ENCODE measurements at places on chromosomes 16 and 17.

- DNase-seq = peak; percentile 46
Observed at GRCh38 chr16:72149676-72150464, 22.1 kb downstream of the PMFBP1 start.

- DNase-seq = no peak
Observed at GRCh38 chr17:83198366-83199341, 119.2 kb downstream of the METRNL start.

DNA sequence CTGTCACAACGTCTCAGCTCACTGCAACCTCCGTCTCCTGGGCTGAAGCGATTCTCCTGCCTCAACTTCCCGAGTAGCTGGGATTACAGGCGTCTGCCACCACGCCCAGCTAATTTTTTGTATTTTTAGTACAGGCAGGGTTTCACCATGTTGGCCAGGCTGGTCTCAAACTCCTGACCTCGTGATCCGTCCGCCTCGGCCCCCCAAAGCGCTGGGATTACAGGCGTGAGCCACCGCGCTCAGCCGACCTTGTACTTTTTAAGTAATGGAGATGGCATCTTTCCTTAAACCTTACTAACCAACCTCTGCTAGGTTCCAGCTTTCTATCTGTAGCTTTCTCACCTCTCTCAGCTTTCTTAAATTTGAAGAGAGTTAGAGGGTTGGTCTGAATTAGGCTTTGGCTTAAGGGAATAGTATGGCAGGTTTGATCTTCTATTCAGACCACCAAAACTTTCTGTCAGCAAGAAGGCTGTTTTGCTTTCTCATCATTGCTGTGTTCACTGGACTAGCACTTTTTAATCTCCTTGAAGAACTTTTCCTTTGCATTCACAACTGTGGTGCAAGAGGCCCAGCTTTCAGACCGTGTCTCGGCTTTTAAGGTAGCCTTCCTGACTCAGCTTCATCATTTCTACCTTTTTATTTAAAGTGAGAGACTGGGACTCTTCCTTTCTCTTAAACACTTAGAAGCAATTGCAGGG is 28.0 kb downstream of the YWHAE start:
- no peak for DNase-seq

- DNase-seq = no peak
Observed at GRCh38 chr17:62688398-62689160, 61.1 kb downstream of the MRC2 start.

DNA sequence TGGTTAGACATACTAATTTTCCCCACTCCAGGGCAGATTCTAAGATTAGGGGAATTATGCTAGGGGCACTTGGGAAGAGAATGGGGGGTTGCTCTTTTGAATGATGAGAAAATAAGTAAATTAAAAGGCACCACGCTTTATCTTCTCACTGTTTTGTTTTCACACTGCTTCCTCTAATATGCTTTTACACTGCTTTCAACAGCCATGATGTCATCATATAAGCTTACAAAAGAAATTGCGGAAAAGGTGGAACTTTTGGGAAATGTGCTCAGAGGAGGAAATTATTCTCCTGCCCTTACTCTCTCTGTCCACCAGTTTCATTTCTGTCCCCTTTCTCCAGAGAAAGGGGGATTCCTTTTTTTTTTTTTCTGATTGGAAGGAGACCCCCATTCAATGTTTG is 308.2 kb downstream of the TOX3 start:
- DNase-seq = no peak

- DNase-seq = peak; percentile 45
Observed at GRCh38 chr17:63445954-63446752, at the start of gene CYB561. Gene CYB561, minus strand, starts transcription at chr17:63446306. Its CDS starts 8,759 bp downstream, at chr17:63437547.

DNA sequence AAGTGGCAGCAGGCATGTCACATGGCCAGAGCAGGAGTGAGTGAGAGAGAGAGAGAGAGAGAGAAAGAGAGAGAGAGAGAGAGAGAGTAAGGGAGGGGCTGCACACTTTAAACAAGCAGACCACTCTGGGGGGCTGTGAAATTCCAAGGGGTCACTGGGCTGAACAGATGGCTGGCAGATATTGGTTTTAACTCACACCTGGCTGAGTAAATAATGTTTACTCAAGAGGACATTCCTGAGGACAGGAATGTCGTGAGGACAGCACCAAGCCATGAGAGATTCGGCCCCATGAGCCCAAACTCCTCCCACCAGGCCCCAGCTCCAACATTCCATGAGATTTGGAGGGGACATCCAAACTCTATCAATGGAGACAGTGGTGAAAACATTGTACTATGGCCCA is 269.7 kb downstream of the CBLN1 start:
- no peak for DNase-seq

GRCh38 chr17:76408037-76408849 is 23.8 kb downstream of the SPHK1 start:
- DNase-seq = no peak

DNA sequence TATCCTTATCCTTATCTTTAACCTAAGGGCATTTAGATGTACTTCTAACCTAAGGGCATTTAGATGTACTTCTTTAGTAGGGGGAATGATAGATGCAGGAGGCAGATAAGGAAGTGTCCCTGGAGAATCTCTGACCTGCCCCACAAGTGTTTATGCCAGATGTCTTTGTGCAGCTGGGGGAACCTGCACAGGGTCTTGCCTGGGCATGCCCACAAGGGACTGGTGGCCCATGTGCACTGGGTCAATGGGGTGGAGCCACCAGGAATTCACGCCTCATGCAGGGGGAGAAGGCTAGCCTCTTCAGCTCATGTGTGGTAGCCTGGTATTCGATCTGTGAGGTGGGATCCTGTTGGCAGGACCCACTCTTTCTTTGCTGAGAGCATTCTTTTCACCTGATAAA is 38.0 kb downstream of the CA10 start:
- no peak for DNase-seq

DNA sequence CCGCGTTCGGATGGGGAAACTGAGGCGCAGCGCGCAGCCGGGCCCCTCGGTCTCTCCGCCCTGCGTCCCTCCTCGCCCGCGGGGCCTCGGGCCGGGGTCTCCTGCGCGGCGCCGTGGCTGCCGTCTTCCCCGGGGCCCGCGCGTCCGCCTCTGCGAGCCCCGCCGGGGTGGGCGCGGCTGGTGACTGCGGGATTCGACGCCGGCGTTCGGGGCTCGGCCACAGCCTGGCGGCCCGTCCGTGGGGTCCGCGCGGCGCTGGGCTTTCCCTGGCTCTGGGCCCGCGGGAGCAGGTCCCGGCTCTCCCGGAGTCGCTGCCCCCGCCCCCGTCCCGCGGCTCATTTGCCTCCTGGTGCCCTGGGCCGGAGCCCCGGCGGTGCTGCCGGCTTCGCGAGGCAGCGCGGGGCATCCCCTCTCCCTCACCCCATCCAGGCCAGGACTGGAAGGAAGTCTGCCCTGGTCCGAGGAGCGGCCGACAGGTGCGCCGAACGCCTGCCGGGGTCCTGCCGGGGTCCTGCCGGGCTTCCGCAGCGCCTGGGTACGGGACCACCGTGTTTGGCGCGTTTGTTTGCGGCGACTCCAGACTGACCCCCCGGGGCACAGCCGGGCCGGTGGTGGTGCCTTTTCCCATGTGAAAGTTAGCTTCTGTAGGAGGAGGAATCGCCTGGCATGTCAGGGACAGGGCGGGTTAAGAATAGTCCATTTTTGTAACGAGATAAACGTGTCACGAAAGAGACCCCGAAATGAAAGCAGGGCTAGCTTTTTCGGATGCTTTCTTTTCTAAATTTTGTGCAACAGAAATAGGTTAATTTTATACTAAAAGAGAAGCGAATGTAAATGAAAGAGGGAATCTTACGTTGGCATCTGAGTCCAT is 671 bp downstream of the CHMP6 start:
- no peak for DNase-seq

- DNase-seq = no peak
Observed at GRCh38 chr17:66445229-66445628, 142.8 kb downstream of the PRKCA start.

GRCh38 chr17:67577429-67578141 is 140.2 kb upstream of the NOL11 start:
- no peak for DNase-seq

GRCh38 chr17:59423137-59423724 is 91.8 kb downstream of the YPEL2 start:
- DNase-seq = no peak

- DNase-seq = peak; percentile 57
Observed at GRCh38 chr17:32494621-32495358, 8.0 kb downstream of the CDK5R1 start.

DNA sequence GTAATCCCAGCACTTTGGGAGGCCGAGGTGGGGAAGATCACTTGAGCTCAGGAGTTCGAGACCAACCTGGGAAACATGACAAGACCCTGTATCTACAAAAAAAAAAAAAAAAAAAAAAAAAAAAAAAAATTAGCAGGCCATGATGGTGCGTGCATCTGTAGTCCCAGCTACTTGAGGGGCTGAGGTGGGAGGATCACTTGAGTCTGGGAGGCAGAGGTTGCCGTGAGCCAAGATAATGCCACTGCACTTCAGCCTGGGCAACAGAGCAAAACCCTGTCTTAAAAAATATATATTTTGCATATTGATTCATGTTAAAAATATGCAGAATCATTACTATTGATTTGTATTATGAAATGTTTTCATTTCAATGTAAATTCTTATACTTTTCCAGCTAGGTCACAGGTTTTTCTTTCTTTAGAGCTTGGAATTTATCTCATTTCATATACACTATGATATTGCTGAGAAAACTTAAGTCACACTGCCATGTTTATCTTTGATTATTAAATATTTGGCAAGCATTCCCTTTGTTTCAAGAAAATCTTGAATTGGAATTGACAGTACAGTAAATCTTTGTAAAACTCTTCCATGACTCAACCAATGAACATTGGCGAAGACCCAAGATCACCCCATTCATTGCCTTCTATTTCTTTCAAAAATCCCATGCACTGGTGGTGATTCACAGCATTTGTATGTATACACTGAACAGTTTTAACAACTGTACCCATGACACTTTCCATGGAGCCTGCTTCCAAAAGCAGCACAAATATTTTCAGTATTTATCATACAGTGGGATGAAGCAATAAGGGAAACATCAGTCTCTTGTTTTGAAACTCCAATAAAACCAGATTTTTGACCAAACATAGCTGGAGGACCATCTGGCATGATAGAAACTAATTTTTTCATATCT is 83.5 kb upstream of the TNRC6A start:
- DNase-seq = no peak

GRCh38 chr17:74592087-74592990 is at the start of gene CD300LD:
Gene CD300LD, minus strand, starts transcription at chr17:74592283. Its CDS starts 81 bp downstream, at chr17:74592202.
- peak; percentile 43 for DNase-seq

- DNase-seq = no peak
Observed at GRCh38 chr17:50330151-50330775, 15.7 kb upstream of the XYLT2 start.

DNA sequence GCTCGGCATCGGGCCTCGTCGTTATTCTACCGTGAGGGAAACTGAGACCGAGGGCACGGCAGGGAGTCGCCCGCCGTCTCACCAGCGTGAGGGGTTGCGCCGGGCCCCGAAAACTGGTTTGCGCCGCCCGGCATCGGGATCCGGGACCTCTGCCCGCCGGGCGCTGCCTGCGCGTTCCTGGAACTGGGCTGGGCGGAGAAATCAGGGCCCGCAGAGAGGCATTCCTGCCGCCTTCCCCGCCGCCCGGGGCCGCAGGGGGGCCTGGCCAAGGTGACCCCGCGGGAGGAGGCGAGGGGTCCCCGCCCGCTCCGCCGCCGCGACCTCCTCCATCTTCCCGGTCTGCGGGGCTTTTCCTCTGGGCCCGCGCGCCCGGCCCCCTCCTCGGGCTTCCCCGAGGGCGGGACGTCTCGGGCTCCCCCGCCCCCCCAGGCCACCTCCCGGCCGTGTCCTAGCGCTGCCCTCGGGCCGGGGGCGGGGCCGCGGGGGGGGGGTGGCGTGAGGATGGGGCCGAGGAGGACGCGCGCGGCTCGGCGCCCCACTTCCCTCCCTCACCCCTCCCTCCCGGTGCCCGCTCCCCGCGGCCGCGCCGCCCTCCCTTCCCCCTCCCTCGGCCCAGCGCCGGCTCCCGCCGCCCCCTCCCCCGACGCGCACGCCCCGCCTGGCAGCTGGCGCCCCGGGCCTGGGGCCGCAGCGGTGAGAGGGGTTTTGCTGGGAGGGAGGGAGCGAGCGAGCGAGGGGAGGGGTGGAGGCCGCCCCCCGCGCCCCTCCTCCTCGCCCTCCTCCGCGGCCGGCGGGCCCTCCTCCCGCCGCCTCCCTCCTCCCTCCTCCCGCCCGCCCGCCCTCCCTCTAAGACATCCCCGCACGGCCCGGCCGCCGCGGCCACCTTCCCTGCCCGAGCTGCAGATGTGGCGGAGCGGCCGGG is at the start of gene GLIS2:
Gene GLIS2, plus strand, starts transcription at position 882 of the 922 bp plus-strand sequence. CDS start 16,214 bp downstream, outside the sequence.
- DNase-seq = no peak

GRCh38 chr17:16468428-16468992 is 23.5 kb downstream of the LRRC75A start:
- no peak for DNase-seq

- DNase-seq = peak; percentile 45
Observed at GRCh38 chr16:11506741-11507305, 79.9 kb downstream of the LITAF start.

- DNase-seq = no peak
Observed at GRCh38 chr16:49534901-49535610, 161.5 kb downstream of the C16orf78 start.

DNA sequence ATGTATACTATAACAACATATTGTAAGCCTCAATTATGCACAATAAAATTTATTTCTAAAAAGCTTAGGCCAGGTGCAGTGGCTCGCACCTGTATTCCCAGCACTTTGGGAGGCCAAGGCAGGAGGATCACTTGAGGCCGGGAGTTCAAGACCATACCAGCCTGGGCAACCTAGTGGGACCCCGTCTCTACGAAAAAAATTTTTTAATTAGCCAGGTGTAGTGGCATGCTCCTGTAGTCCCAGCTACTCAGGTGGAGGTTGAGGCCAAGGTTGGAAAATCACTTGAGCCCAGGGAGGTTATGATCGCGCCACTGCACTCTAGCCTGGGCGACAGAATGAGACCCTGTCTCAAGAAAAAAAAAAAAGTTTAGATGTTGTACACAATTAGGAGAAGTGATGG is 45.5 kb downstream of the VMP1 start:
- no peak for DNase-seq

Data from MV-4-11 (cell line).